ENCODE measurements at places on chromosomes 4 and X.

GRCh38 chrX:27680726-27681125, 90.6 kb downstream of the DCAF8L2 start:
- H3K27me3 ChIP-seq: no peaks in the 10 kb centered on the region
- H3K4me3 ChIP-seq: no peak overlapping the region
- no peak for DNase-seq
- H3K4me1 ChIP-seq: no peaks in the 10 kb centered on the region
- H3K36me3 ChIP-seq: no peaks in the 10 kb centered on the region

GRCh38 chrX:9788911-9789310, 2.7 kb downstream of the SHROOM2 start:
- H3K4me1 ChIP-seq: peaks cover 2% of the 10 kb centered on the region
- H3K27ac ChIP-seq: no peak overlapping the region
- H3K27me3 ChIP-seq: no peaks in the 10 kb centered on the region
- H3K36me3 ChIP-seq: no peaks in the 10 kb centered on the region
- H3K4me3 ChIP-seq: no peak overlapping the region

DNA sequence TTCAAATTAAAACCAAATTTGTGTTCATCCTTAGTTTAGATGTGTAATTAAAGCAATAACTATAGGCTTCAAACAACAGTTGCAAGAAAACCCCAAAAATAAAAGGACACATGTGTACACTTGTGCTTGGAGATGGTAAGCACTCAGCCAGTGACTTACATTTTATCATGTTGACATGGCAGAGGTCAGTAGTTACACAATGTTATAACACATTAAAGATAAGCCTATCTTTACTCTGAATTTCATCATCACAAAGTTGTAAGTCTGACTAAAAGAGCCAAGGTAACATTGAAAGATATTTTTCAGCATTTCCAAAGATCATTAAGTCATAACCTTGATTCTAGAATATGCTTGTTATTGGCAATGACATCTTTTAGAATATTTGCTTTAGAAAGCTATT, 98.5 kb upstream of the PNPLA4 start:
- no peak overlapping the region for H3K4me3 ChIP-seq
- no peaks in the 10 kb centered on the region for H3K4me1 ChIP-seq
- H3K27me3 ChIP-seq: no peaks in the 10 kb centered on the region
- H3K27ac ChIP-seq: no peak overlapping the region
- no peaks in the 10 kb centered on the region for H3K36me3 ChIP-seq

DNA sequence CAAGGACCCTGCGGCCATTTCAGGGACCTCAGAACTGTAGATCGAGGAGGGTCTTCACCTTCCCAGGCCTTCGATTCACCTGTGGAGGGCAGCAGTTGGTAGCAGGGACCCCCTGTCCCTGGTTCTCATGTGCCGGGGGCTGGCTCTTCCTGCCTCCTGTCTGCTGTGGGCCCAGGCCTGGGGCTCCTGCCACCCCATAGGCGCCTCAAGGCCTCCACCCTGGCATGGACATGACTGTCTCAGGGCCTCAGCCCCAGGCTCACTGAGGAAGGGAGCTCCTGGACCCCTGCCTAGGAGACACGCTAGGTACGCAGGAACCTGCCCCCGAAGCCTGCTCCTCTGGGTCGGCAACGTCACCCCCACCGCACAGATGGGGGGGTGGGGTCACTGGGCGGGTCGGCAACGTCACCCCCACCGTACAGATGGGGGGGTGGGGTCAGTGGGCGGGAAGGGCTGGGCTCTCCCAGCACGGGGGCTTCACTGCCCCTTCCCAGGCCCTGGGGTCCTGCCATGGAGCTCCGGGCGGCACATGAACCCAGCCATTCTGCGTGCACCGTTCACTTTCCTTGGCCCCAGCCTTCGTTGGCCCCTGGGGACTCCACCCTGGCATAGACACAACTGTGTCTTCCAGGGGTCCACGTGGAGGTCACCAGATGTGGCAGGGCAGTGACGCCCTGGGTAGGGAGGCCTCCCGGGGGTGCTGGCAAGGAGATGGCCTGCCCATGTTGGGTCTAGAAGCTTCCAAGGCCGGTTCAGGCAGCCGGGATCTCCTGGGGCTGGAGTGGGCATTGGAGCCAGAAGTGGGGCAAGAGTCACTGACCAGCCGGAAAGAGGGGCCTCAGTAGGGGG, 3.5 kb upstream of the HGFAC start:
- H3K27ac ChIP-seq: no peak overlapping the region
- H3K27me3 ChIP-seq: no peaks in the 10 kb centered on the region
- no peak for DNase-seq
- H3K36me3 ChIP-seq: no peaks in the 10 kb centered on the region
- no peak overlapping the region for H3K4me3 ChIP-seq

GRCh38 chr4:87185146-87185870, 35.1 kb downstream of the KLHL8 start:
- H3K4me3 ChIP-seq: no peak overlapping the region
- H3K4me1 ChIP-seq: no peaks in the 10 kb centered on the region
- DNase-seq: no peak
- H3K27me3 ChIP-seq: no peaks in the 10 kb centered on the region
- no peaks in the 10 kb centered on the region for H3K36me3 ChIP-seq

DNA sequence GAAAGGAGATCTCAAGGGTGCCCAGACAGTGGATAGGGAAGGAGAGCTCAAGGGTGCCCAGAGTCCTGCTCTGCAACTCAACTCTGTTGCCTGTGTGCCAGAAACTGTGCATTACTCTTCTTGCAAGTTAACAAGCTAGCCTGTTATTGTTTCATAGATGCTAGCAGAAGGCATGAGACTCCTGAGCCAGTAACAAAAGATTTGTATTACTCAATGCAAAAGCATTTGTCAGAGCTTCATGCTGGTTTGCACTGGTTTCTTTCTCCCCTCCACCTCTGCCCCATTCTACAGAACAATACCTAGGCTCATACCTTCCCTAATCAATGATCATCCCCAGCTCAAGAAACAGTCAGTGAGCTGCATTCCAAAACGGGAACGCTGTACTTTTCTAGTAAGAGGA, 124.5 kb upstream of the NEIL3 start:
- H3K4me3 ChIP-seq: no peak overlapping the region
- H3K27me3 ChIP-seq: no peaks in the 10 kb centered on the region
- no peak for DNase-seq
- H3K4me1 ChIP-seq: no peaks in the 10 kb centered on the region

GRCh38 chr4:76476571-76476970, 41.5 kb downstream of the SHROOM3 start:
- no peak overlapping the region for H3K4me3 ChIP-seq
- no peak for DNase-seq
- H3K36me3 ChIP-seq: no peaks in the 10 kb centered on the region
- H3K4me1 ChIP-seq: no peaks in the 10 kb centered on the region
- H3K27me3 ChIP-seq: no peaks in the 10 kb centered on the region

DNA sequence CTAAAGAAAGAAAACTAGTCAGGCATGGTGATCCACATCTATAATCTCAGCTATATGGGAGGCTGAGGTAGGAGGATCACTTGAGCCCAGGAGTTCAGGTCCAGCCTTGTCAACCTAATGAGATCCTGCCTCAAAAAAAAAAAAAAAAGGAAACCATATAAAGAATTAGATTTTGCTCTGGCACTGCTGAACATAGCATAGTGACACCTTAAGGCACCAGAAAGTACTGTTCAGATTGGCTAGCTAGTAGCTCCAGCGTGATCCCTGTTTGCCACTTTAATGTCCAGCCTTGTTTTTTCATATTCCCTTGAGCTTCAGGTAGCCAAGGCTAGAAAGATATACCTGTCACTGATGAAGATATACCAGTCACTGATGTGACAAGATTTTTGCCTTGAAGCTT, 34.1 kb downstream of the EXOC1 start:
- H3K36me3 ChIP-seq: peaks cover 31% of the 10 kb centered on the region
- H3K27ac ChIP-seq: no peak overlapping the region
- H3K4me1 ChIP-seq: no peaks in the 10 kb centered on the region
- DNase-seq: no peak
- H3K4me3 ChIP-seq: no peak overlapping the region

DNA sequence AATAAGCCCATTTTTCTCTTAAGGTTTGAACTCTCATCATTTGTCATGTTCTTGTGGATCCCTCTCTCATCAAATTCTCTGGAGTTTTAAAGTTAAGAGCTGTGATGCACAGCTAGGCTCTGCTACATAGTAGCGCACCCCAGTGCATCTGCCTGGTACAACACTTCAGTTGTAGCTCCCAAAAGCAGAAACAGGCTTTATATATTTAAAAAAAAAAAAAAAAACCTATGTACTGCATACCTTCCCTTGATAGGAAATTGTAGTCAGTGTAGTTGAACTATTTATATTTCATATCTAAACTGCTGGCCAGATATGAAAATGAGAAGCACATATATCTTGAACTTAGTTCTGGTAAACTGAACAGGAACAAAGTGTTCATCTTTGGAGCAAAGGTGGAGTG, 131.4 kb downstream of the KLHL13 start:
- no peak overlapping the region for H3K4me3 ChIP-seq
- no peak overlapping the region for H3K27ac ChIP-seq
- DNase-seq: no peak
- no peaks in the 10 kb centered on the region for H3K27me3 ChIP-seq
- H3K36me3 ChIP-seq: no peaks in the 10 kb centered on the region

DNA sequence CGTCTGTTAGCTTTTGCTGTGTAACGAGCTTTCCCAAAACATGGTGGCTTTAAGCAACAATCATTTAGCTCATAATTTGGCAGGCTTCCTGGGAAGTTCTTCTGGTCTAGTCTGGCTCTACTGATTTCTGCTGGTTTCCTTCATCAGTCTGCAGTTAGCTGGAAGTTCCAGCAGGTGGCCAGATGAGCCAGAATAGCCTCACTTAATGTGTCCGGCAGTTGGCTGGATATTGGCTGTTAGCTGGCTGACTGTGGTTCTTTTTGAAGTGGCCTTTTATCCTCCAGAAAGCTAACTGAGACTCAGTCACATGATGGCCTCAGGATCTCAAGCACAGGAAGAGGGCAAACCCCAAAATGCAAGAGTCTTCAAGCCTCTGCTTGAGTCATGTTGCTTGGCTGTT, 34.9 kb downstream of the FTHL17 start:
- DNase-seq: no peak
- H3K27me3 ChIP-seq: no peaks in the 10 kb centered on the region
- H3K4me3 ChIP-seq: no peak overlapping the region
- H3K36me3 ChIP-seq: no peaks in the 10 kb centered on the region
- H3K27ac ChIP-seq: no peak overlapping the region
- H3K4me1 ChIP-seq: no peaks in the 10 kb centered on the region

DNA sequence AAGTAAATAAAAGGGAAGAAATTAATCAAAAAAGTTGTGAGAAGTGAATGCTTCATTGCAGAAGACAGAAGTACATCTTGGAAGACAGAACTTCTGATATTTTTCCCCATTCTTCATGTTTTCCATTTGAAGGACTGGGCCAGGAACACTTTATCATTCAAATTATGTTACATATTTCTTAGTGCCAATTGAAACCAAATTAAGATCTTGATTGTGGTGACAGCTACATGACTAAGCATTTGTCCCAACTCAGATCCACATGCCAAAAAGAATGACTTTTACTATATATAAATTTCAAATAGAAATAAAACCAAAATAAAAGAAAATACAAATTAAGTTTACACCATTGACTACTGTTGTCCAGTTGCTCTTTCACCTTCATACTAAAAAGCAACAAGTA, 14.0 kb upstream of the FGF5 start:
- H3K4me1 ChIP-seq: no peaks in the 10 kb centered on the region
- no peak overlapping the region for H3K27ac ChIP-seq
- no peaks in the 10 kb centered on the region for H3K36me3 ChIP-seq
- DNase-seq: no peak

DNA sequence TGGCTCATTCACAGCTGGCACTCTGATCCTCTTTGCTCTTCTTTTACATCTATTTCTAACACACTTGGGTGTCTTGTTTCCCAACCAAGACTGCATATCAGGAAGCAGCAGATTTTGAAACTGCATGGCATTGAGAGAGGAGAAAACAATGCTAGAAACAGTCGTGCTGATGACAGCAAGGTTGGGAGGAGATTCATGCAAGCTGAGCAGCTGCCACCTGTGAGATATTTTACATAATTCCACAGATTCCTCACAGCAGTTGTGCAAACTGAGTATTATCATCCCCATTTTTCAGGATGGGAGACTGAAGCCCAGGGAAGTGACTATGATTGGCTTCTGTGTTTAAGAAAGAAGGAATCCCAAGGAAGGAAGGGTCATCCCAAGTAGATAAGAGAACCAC, 105.0 kb downstream of the SLC2A9 start:
- no peaks in the 10 kb centered on the region for H3K27me3 ChIP-seq
- H3K4me3 ChIP-seq: no peak overlapping the region

DNA sequence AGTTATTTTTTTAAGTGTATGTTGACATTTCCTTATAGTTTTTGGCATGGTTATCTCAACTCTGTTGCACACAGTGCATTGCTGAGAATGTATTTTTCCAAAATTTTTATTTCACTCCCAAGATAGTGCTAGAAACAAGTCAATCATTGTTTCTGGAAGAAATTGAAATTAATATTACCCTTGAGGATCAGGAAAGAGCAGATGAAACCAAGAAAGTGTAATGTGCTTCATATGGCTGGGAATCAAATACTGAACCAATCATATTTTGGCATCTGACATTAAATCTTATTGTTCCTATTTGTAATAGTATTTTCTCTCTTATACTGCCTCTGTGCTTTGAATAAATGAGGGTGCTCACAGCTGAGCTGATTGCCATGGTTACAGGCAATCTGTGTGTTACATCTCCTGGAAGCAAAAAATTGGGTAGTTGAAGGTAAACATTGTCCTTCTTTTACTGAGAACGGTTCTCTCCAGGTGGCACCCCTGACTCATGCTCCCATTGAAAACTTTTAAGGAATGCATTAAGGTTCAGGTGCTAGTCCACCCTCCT, 358.2 kb upstream of the NR3C2 start:
- no peaks in the 10 kb centered on the region for H3K36me3 ChIP-seq
- no peak overlapping the region for H3K27ac ChIP-seq
- H3K4me3 ChIP-seq: no peak overlapping the region
- no peak for DNase-seq
- H3K4me1 ChIP-seq: no peaks in the 10 kb centered on the region
- H3K27me3 ChIP-seq: no peaks in the 10 kb centered on the region

DNA sequence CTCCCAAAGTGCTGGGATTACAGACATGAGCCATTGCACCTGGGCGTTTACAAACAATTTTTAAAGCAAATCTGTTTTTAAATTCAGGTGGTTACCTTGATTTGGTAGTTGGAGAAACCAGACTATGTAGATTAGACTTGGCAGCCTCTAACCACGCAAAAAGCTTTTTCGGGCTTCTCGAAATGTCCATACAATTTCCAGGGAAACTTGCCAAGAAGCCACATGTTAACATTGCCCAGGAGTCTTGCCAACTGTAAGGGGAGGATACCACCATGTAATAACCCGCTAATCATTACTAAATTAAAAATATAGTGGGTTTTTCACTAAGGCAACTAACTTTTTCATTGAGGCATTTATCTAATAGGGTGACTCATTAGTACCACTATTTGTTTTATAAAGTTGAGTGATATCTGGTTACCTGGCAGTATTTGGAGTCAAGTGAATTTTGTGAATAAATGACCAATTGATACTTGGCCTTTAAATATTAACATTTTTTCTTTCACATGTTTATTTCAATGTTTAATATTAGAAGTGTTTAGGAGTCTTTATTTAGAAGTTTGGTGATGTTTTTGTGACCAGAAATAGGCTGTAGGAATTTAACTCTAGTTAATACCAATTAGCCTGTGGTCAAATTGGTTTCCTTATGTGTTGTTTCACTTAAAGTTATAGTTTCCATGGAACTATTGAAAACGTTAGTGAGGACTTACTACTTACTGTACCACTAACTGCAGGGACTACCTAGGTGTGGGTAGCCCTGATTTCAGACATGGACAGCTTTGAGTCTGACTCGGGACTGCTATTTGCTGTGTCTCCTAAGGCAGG, 61.3 kb downstream of the CLDN34 start:
- H3K4me1 ChIP-seq: no peaks in the 10 kb centered on the region
- H3K27ac ChIP-seq: no peak overlapping the region
- H3K27me3 ChIP-seq: no peaks in the 10 kb centered on the region
- no peak overlapping the region for H3K4me3 ChIP-seq
- no peaks in the 10 kb centered on the region for H3K36me3 ChIP-seq
